ENCODE measurements at places on chromosomes 5 and 9.
A peak's percentile ranks its signal among the peaks of the same experiment; 100 is the strongest.

DNA sequence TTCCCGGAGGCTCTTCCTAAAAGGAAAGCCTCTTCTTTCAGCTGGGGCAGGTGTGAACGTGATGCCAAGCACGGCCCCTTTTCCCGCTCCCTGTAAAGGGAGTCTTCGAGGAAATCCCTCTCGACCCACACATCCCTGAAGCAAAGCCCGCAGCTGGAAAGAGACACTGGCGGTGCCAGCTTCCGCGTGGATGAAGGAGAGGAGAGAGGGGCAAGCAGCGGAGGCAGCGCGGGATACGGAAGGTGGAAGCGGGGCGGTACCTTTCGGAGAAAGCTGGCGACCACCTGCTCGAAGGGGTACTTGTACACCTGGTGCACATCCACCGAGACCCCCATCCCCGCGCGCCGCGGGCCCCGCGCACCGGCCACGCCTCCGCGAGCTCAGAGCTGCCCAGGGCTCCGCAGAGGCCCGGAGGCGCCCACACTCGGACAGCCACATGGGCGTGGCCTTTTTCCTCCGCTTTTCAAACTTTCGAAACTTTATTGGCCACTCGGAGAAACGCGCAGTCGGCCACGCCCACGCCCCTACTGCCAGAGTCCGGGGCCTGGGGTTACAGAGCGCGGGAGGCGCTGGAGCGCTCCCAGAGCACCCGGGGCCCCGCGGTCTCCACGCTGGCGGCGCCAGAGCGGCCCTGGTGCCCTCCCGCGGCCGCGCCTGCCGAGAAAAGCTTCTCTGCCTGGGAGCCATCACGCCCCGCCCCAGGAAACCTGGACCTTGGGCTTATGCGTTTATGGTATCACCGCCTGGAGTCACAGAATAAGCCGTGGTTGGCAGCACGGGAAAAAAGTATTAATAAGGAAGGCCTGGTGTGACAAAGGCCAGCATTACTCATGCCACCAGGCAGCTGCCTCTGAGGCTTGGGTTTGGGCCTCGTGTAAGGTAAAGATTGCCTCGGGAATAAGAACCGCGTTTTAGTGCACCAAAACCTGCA, at the start of gene PRELID2:
Gene PRELID2 (minus strand): TSS at position 426 of the 931 bp plus-strand sequence. CDS start 91 bp downstream, at position 335.
- peak; percentile 59 for DNase-seq

- DNase-seq = no peak
Measured at GRCh38 chr5:76477061-76477460, 74.0 kb downstream of the IQGAP2 start.

DNA sequence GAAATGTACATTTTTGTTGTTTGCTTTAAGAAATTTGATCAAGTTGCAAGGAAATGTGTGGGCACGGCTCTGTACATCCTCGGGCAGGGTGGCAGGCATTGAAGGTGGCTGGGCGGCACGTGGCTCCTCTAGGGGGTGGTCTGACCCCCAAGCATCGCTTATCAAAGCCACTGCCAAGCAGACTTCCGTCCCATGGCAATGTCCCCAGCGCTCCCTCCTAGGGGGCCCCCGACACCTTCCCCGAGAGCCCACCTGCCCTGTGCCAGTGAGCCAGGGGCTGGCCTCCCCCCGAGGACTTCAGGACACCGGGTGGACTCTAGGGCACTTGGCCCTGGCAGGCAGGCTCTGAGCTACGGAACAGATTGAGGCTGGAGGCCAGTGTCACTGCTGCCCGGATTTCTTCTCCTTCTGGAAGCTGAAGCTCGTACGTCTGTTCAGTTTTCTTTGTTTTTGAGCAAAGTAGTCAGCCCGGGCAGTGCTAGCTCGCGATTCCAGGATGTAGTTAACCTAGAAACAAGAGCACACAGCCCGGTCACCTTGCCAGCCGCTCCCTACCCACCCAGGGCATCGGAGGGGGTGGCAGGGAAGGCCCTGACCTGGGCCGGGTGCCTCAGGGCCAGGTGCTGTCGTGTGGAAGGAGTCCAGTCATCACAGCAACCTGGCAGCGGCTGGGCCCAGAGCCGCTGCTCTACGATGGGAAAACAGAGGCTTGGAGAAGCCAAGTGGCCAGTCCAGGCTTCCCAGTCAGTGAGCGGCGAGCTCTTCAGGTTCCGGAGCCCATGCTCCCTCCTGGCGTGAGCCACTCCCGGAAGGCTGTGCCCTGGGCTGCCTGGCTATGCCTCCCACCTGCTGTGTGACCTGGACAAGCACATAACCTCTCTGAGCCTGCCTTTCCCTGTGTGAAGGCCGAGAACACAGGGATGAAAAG, 177.1 kb downstream of the GAPVD1 start:
- DNase-seq = no peak

GRCh38 chr5:123092696-123093095, 3.7 kb downstream of the PRDM6 start:
- DNase-seq = no peak

GRCh38 chr9:82101475-82101874, 112.9 kb downstream of the SPATA31D1 start:
- DNase-seq = no peak

DNA sequence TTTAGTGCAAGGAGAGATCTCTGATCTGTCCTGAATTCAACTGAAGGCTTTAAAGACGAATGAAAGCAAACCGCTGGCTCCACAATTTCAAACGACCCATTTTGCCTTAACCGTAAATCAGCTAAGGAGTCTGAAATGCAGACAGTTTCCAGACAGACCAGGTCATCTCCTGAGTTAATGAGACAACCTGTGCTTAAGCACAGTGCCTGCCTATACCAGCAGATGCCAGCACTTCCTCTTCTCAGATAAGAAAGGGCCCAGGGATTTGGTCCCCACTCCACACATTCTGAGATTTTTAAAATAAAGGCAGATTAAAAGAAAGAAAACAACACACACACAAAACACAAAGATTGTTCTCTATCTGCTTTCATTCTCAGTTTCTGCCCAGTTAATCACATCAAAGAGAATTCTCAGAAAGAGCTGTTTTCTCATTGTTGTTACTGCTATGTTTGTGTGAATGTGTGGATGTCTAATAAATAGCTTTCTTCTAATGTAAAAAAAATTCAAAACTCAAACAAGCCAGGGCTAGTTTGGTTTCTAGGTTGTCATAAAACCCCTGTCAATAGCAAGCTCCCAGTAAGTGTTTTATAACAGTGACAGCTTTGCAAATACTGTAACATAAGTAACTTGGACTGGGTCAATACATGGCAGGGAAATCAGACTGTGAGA, 157.7 kb upstream of the SLC24A2 start:
- no peak for DNase-seq

GRCh38 chr5:139058121-139058520, 140.0 kb downstream of the SIL1 start:
- no peak for DNase-seq

GRCh38 chr9:76725011-76725546, 39.2 kb upstream of the PCA3 start:
- no peak for DNase-seq

- no peak for DNase-seq
Measured at GRCh38 chr5:107878661-107879060, 207.9 kb upstream of the EFNA5 start.

DNA sequence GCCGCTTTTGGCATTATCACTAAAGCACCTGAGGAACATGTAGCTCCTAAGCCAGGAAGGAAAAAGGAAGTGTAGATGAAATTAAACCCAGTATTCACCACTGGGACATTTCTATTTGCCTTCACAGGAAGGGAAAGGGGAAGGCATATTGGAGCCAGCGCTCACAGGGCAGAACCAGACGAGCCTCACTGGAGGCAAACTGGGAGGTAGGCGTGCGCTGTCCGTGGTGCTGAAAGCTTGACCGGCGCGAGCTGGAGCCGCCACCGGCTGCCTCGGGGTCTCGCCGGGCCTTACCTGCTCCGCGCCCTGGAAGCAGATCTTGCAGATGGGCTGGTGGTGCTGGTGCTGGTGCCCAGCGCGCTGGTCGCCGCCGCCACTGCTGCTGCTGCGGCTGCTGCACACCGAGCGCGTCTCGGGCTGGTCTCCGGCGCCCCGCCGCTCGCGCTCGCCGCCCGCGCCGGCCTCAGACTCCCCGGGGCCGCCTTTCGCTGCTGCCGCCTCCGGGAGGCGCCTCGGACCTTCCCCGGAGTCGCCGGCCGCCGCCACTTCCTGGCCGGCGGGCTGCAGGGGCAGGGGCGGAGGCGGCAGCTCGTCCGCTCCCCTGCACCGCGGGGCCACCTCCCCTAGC, 732 bp downstream of the MARCHF11 start:
- no peak for DNase-seq

GRCh38 chr9:94176608-94177007, 82.5 kb upstream of the ZNF169 start:
- no peak for DNase-seq

DNA sequence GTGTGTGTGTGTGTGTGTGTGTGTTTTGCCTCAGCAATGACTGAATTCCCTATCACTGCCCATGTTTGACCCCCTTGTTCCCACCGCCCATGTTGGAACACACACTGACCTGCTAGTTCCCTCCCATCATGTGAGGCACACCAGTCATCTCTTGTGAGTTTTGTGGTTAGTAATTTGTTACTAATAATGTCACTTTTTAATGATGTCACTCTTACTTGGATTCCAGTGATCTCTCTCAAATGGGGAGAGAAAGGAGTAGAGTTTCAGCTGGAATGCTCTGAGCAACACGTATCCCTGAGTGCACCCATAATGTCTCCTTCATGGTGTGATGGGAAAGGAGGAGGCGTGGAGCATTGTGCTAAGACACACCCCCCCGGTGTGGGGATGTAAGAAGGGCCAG, 172.6 kb downstream of the SH3GL2 start:
- no peak for DNase-seq

DNA sequence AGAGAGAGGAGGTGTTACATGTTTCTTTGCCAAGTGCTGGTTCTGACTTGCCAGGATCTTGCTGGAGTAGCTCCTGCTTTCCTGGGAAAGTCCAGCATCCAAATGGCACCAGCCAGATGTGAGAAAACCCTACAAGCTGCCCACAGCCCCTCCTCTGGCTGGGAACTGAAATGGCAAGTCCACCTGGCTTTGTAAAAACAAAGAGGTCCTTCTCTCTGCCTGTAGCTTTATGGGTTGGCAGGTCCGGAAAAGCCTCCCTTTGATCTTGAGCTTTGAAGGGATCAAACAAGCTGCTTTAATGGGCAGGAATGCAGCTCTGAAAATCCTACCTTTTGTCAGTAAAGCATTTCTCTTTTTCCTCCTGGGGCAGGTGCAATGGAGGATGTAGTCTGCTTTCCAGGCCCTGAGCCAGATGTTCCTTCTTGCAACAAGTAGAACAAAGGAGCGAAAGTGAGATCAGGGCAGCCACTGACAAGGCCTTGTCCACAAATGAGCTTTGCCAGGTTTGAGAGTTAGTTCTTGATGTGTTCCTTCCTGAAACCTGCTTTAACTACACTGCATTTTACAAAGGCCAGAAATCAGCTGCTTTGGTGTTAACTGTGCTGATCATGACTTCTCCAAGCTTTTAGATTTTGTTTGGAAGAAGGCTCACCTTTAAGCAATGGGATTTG, 456.7 kb downstream of the ZNF608 start:
- DNase-seq = no peak

- no peak for DNase-seq
Measured at GRCh38 chr9:126270556-126270955, 56.1 kb upstream of the MVB12B start.

DNA sequence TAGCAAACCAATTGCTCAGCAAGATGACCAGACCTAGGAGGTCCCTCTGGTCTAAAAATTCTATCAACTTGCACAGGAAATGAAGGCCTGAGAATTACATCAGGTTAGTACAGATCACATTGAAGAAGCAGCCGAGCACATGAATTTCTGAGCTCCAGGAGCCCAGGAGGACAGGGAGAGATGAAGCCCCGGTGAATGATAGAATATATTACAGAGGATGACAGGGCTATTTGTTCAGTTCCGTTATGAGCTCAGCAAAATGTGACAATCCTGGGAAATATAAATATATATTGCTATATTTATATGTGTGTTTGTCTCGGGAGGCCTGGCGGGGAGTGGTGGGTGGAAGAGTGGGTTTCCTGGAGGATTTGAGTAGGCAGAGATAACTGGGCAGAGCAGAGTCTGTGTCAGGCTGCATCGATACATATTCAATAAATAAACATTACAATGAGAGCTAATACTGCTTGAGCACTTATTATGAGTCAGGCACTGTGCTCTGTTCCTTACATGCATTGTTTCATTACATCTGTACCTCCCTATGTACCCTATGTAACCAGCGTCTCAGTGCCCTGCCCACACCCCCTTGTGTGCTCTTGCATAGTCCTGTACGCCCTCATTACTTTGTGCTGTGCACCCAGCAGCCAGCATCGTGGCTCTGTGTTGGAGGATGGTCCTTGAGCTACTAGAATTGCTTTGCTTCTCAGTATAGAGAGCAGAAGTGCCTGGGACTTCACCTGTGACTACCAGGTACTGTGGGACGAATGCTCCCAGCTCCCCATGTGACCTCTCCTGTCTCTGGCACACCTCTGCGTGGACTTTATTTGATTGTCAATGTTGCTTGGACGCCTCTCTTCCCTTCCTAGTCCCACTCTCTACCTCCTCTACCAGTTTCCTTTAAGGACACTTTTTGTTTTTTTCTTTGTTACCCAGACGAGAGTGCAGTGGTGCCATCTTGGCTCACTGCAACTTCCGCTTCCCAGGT, 58.1 kb upstream of the KLF9 start:
- DNase-seq = no peak

DNA sequence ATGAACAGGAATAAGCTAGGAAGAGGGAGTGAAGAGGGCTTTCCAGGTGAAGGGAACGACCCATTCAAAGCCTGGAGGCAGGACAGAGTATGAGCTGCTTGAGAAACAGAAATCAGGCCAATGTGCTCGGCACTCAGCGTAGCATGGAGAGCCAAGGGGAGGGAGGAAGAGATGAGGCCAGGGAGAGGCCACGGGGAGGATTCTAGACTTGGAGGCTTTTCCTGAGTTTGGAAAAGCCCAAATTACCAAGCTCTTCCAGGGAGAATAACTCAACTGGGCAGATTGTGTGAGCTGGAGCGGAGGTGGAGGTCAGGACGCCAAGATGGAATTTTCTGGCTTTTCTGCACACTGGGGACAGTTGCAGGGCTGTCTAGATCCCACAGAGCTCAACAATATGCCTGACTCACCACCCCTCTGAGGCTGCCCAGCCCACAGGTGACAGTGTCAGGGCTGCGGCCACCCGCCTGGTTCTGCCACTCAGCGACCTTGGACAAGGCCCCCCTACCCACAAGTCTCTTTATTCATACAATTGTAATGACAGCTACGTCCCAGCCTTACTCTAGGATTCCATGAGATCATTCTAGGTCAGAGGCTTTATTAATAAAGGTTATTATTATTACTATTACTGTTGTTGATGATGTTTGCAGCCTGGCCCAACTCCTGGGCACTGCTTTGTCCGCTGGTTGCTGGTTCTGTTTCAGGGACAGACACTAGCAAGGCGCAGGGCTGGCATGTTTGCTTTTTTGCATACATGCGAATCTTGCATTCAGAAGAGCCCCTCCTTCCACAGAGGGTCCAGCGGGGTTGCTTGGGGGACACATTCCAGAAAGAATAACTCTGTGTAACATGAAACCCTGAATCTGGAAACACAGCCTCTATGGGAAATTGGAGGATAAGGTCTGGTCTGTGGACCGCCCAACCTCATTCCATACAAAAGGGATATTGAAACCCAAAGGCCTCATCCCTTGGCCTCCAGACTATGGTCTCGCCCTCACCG, 9.4 kb upstream of the LMX1B start:
- DNase-seq = no peak

DNA sequence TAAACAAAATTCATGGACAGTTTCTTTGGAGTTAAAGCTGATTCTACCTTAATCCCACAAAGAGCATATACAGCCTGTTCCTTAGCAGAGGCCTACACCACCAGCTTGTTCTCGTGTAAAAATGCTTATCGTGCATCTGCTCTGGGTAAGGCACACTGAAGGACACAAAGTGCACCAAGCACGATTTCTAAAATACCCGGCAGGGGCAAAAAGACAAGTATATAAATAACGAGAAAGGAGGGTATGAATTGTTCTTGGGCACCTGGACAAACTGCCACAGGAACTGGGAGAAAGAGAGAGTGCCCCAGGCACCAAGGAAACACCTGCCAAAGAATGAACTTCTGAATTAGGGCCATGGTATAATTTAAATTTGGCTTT, 25.3 kb downstream of the NSUN2 start:
- DNase-seq = no peak

All from CD4-positive, alpha-beta T cell treated with Interleukin-4 for 1 hour (primary cell).